Upper lobe of right lung (tissue), 1 donor: ENCODE measurements at places on chromosomes 7 and 10. TPM values are rescaled to one million over a fixed set of nuclear protein-coding genes. Genes with fewer than 3 reads are reported as not detected.

NPSR1 gene
- not detected for total RNA-seq

ZNF316 gene
- 46.8 TPM for total RNA-seq

EVX1 gene
- total RNA-seq, result not detected

- no peak overlapping the region for H3K27ac ChIP-seq
- H3K4me3 ChIP-seq, result no peak overlapping the region
- no peaks in the 10 kb centered on the region for H3K4me1 ChIP-seq
- no peak for DNase-seq
These were observed 622.5 kb downstream of the TYW1 start for GRCh38 chr7:67619175-67619574.

DNA sequence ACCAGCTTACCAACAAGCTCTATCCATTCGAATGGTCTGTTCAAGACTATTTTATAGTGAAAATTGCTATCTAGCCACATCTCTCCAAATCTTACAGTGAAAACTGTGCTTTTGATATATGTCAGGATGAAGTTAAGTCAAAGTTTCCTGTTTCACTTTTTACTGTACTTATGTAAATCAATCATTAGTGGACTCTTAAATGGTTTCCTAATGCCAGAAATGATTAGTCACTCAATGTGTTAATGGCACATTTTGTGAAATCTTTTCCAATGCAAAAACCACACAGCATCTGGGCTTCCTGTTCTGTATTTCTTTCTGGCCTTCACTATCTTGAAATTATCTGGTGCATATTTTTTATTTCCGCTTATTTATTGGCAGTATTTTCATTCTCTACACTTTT is 87.3 kb upstream of the STEAP1B start:
- no peaks in the 10 kb centered on the region for H3K36me3 ChIP-seq
- H3K4me1 ChIP-seq, result peaks cover 57% of the 10 kb centered on the region
- H3K27ac ChIP-seq, result peak overlapping the region; percentile 45
- H3K4me3 ChIP-seq, result no peak overlapping the region
- DNase-seq, result no peak
- no peaks in the 10 kb centered on the region for H3K27me3 ChIP-seq

DNA sequence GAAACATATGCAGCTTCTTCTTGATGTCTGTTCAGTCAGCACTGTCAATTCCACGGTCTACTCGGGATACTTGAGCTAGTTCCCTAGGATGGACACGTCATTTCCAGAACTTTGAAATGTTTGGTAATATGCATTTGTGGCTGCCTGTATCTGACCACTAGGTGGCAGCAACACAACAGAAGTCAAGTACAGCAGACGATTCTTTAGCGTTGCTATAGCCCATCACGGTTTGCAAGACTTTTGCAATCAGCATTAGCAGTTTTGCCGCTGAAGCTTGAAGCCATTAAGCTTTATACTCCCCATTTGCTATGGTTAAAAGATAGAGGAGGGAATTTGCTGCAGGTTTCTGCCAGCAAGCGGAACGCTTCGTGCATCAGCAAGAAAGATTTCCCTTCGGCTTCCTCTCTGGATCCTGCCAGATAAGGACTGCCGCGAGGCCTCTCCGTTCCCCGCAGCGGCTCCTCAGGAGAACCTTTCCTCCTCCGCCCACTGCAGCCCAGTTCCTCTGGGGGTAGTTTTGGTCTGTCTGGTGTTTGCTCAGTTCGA is 63.5 kb downstream of the ABCC2 start:
- no peak for DNase-seq
- peak overlapping the region; percentile 37 for H3K4me3 ChIP-seq
- peaks cover 8% of the 10 kb centered on the region for H3K4me1 ChIP-seq
